ENCODE measurements at places on chromosomes 16 and 17.
A peak's percentile ranks its signal among the peaks of the same experiment; 100 is the strongest.

- DNase-seq, result no peak
Measured at GRCh38 chr17:15467592-15467991, at the start of gene CDRT4. Gene CDRT4, minus strand, starts transcription at chr17:15467621. Its CDS starts 27,383 bp downstream, at chr17:15440238.

DNA sequence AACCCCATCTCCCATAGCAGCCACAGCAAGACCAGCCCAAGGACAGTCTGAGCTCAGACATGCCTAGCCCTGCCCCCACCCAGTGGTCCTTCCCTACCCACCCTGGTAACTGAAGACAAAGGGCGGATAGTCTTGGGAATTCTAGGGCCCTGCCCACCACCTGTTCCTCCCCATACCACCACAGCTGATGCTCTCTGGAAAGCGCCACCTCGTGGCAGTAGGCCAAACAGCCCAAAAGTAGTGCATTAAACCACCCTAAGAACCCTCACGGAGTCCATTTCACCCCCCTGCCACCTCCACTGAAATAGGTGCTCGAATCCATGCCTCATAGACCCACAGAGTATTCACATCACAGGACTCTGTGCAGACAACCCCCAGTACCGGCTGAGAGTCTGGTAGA, 1021.4 kb downstream of the CDH8 start:
- no peak for DNase-seq

- DNase-seq, result peak; percentile 37
Measured at GRCh38 chr17:28925912-28926365, 23.1 kb upstream of the DHRS13 start.

DNA sequence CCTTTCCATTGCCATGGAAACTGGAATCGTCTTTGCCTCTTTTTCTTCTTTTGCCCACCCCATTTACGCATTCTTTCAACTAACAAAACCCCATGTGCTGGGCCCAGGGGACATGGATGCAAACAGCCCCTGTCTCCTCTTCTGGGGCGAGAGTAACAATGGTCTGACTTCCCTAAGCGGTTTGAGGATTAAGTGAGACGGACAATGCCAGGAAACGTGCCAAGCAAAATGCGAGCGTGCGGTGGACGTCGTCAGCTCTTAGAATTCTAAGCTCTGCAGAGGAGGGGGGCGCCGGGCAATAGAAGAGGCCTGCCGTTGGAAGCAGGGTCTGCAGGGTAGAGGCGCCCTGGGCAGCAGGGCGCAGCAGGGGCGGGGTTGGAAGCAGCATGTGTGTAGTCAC, 42.4 kb upstream of the JPH3 start:
- DNase-seq, result no peak

DNA sequence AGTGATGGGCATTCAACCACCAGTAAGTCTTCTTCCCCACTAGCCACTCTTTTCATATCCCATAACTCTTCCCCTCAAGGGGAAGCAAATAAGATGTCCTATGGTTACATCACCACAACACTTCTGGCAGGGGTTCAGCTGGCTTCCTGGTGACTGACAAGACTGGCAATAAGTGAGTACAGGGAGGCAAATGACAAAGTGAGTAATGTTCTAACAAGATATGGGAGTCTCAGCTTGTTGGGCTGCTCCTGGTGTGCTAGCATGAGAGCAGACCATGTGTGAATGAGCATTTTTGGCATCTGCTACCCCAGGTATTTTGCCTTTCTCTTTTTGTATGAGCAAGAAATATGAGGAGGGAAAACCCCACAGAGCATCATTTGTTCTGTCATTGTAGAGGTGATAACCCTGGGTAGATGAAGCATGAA, 9.9 kb downstream of the TMIGD1 start:
- DNase-seq, result no peak

- DNase-seq, result no peak
Measured at GRCh38 chr16:13351181-13351580, 449.8 kb downstream of the SHISA9 start.

DNA sequence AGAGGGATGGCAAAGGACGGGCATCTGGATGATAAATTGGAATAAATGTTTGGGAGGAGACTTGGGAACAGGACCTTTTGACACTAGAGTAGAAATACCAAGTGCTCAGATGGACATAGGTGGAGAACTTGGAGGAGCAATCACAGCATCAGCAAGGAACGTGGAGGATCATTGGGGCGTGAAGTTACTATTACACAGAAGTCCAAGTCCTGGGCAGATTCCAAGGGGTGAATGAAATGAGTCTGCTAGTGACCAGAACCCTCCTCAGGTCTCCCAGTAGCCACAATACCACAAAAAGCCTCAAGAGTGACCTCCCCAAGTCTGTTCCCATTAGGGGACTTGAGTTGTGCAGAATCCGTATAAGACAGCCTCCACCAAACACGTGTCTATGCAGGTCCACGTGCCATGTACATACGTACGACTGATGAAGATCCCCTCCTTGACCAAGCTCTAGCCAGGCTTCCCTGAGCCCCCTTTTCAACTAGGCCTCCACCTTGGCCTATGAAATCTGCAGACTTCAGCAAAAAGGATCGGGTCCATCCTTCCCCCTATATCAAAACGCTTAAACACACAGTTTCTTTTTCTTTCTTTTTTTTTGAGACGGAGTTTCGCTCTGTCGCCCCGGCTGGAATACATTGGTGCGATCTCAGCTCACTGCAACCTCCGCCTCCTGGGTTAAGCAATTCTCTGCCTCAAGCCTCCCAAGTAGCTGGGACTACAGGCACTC, 2.2 kb downstream of the C17orf67 start:
- DNase-seq, result no peak

DNA sequence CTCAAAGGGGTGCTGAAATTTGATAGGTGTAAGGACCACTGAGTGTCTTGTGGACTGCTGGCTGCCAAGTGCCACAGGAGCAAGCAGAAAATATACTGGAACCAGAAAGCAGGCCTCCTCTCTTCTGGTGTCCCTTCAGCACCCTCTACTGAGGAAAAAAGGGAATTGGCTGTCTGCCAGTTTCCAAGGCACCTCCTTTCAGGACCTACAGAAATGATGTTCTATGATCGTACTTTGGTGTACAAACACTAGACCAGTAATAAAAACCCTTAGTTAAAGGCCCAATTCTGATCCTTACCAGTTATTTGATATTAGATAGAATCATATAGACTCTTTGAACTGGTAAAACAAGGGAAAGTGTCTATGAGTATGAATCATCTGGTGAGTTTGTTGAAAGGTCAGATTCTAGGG, 35.8 kb upstream of the BCAS3 start:
- peak; percentile 8 for DNase-seq

DNA sequence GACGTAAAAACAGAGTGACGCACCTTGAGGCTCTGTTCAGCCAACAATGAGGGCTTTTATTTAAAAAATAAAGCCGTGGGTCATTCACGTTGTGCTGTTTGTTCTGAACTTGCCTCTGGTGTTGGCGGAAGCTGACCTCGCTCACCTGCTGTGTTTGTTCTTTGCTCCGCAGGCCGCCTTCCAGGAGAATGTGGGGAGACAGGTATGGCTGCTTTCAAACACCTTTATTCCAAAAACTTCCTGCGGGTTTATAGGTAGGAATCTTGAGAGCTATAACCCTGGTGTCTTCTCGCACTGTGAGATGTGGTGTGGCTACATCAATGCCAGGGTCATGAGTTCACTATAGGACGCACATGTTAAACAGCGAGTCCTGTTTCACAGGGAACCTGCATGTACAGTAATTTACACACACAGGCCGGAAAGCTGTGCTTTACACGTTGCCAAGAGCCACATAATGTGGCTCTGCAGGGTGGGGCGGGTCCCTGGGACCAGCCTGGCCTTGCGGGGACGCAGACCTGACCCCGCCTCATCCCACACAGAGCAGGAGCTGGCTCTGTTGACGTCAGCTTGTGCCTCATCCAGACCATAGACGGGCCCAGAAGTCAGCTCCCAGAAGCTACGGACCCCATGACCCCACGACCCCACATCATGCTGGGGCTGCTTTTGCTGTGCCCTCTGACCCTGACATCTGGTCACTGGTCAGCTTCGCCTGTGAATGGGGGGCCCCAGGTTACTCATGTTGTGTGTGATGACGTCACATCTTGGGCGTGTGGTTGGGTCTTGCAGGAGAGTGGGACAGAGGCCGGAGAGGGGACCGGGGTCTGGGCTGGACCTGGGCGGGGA, 49.9 kb upstream of the ZNF750 start:
- DNase-seq, result no peak

- no peak for DNase-seq
Measured at GRCh38 chr17:14037453-14037852, 31.9 kb upstream of the COX10 start.

DNA sequence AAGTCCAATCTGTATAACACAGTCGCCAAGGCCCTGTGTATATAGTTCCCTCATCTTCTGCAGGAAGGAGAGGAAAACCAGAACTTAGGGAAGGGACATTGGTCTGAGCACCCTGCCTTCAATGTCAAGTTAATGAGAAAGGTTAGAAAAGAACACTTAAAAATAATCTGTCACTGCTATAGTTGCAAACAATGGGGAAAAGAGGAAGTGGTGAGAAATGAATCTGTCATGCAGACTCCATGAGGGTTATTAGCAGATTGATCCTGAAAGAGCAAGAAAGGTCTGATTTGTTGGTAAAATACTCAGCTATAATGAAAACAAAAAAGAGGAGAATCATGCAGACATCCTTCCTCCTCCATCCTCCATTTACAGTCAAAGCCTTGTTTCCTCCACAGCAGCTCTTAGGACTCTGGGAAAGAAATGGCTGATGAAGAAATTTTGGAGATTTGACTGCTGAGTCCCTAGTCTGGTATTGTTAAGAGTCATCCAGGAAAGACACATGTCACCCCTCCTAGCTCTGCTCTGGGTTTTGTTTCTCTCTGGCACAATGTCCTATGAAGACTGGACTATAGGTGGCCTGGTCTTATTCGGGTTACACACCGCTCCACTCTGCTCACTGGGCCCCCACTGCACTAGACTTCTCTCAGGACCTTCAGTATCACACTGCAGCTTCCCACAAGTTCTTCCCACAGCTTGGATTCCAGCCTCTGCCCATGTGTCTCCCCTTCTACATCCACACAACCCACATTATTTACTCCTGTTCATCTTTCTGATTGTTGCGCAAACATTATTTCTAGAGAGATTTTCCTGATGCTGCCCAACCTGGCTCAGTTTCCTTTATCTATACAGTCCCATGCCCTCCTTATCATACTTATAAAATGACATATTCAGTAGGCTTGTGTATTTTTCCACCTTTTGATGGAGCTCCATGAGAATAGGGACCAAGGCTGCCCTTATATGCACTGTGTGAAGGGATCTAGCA, 56.5 kb upstream of the XYLT1 start:
- DNase-seq, result no peak

DNA sequence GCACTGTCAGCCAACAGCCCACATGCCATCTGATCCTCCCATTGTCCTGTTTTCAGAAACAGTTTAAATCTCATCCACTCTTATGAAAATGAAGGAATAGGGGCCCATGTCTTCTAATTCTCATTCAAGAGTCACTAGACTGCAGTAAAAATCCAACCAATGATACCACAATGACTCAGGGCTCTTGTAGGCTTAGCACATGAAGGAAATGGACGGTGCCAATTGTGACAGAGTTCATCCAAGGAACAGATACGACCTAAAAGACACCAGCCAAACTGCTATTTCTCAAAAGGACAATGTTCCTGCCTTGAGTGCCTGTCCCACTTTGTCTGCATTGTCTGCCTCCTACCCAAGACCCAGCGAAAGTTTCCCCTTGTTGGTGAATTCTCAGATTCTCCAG, 204.8 kb upstream of the COX10 start:
- no peak for DNase-seq

All from stimulated activated CD4-positive, alpha-beta T cell treated with anti-CD3 and anti-CD28 coated beads, Interleukin-1b, Interleukin-23, amount 100 ng/mL, for 4 hours (primary cell).